ENCODE measurements at places on chromosomes 6 and 20.

DNA sequence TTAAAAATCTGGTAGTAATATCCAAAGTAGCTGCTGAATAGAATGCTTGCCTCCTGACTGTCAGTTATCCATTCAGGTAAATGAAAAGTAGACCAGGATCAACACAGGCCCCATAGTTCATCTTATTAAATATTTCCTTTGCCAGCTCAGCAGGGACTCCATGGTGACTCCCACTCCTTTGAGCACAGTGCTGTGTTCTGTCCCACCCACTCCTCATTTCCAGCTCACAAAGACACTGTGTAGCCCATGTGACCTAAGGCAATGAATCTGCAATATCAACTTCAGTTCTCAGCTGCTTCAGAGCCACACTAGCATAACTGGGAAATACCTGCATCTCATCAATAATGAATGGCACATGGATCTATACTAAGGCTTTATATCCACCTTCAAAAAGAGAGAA lies 189.5 kb upstream of the MANEA start:
- H3K27ac ChIP-seq, result no peak overlapping the region
- DNase-seq, result no peak
- H3K27me3 ChIP-seq, result no peaks in the 10 kb centered on the region

- H3K36me3 ChIP-seq, result no peaks in the 10 kb centered on the region
- H3K4me3 ChIP-seq, result no peak overlapping the region
- H3K27me3 ChIP-seq, result no peaks in the 10 kb centered on the region
- H3K4me1 ChIP-seq, result no peaks in the 10 kb centered on the region
- DNase-seq, result no peak
Observed at GRCh38 chr6:85186546-85187175, 263.2 kb upstream of the NT5E start.

- no peaks in the 10 kb centered on the region for H3K4me1 ChIP-seq
- H3K27ac ChIP-seq, result no peak overlapping the region
- H3K36me3 ChIP-seq, result no peaks in the 10 kb centered on the region
- H3K4me3 ChIP-seq, result no peak overlapping the region
Observed at GRCh38 chr6:115241373-115241772, 819.3 kb downstream of the FRK start.

DNA sequence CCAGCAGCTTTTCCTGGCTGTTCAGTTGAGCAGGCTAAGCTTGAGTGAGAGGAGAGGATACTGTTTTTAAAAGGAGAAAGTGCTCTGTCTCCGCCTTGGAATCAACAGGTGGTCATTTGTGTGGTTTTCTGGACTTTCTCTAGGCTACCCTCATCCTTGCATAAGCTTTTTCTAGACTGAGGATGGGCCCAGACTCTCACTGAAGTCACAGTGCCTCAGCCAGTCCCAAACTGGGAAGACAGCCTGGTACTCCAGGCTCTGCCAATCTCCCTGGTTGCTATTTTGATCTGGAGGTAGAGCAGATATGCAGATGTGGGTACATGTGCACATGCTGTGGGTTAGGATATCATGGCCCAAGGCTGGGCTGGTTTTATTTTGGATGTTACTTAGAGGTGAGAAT lies 7.0 kb downstream of the SCUBE3 start:
- H3K27me3 ChIP-seq, result peaks cover 18% of the 10 kb centered on the region
- H3K27ac ChIP-seq, result no peak overlapping the region
- H3K36me3 ChIP-seq, result no peaks in the 10 kb centered on the region
- H3K4me3 ChIP-seq, result no peak overlapping the region
- no peak for DNase-seq

GRCh38 chr6:167341665-167342655 lies 17.1 kb downstream of the TTLL2 start:
- H3K27me3 ChIP-seq, result no peaks in the 10 kb centered on the region
- no peak for DNase-seq
- no peak overlapping the region for H3K4me3 ChIP-seq
- no peak overlapping the region for H3K27ac ChIP-seq
- H3K36me3 ChIP-seq, result no peaks in the 10 kb centered on the region
- 0 out of 2 replicates have a peak, but pooled peaks cover 1% of the 10 kb centered on the region for H3K4me1 ChIP-seq

DNA sequence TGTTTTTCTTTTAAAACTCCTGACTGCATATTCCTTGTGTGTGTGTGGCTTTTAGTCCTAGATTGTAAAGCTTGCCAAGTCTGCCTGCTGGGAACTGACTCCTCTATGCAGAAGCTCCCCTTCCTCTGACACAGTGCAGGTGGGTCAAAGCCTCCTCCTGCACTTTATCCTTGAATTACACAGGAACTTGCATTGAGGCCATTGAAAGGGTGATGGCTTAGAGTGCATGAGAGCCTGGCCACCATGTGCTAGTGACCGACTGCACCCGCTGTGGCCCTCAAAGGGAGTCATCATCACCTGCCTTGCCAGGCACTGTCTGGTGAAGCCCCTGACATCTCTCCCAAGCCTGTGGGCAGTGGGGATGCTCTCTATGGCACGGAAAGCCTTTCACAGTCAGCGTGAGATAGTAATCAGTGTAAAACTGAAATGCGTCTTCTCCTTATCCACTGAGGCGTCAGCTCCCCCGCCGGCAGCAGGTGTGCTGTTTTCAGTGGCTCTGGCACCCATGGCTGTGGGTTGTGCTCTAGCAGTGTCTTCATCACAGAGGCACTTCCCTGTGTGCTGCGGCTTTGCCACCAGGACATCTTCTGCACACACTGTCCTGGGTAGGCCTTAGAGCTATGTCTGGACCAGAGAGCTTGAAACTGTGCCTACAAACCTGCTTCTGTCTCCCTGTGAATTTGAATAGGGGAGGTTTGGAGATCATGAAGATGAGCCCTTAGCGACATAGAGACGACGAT lies 87.9 kb downstream of the THBS2 start:
- no peaks in the 10 kb centered on the region for H3K27me3 ChIP-seq
- H3K4me3 ChIP-seq, result no peak overlapping the region
- no peaks in the 10 kb centered on the region for H3K4me1 ChIP-seq

- no peaks in the 10 kb centered on the region for H3K4me1 ChIP-seq
- no peak overlapping the region for H3K27ac ChIP-seq
- H3K27me3 ChIP-seq, result no peaks in the 10 kb centered on the region
- no peak for DNase-seq
- no peak overlapping the region for H3K4me3 ChIP-seq
- no peaks in the 10 kb centered on the region for H3K36me3 ChIP-seq
Observed at GRCh38 chr6:110596354-110596753, 119.9 kb upstream of the SLC22A16 start.

DNA sequence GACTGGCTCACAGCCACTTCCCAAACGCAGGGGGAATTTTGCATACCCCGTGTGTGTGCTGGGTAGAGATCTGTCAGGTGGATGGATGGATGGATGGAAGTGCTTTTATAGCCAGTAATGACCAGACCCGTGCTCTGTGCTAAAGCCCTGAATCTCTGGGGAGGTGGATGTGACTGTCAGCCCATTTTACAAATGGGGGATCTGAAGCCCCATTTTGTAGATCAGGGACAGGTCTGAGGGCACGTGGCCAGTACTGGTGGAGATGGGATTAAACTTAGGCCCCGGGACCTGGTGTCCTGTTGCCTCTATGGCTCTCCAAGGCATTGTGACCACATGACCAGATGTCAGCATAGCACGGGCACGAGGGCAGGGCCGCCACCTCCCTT lies 38.2 kb upstream of the ZBP1 start:
- no peak for DNase-seq
- H3K27ac ChIP-seq, result no peak overlapping the region

GRCh38 chr20:47680804-47681529 lies 104.3 kb downstream of the SULF2 start:
- DNase-seq, result no peak
- no peaks in the 10 kb centered on the region for H3K36me3 ChIP-seq
- no peak overlapping the region for H3K27ac ChIP-seq
- H3K4me3 ChIP-seq, result no peak overlapping the region
- no peaks in the 10 kb centered on the region for H3K4me1 ChIP-seq
- H3K27me3 ChIP-seq, result no peaks in the 10 kb centered on the region

- H3K4me3 ChIP-seq, result no peak overlapping the region
- no peaks in the 10 kb centered on the region for H3K36me3 ChIP-seq
- no peak overlapping the region for H3K27ac ChIP-seq
- no peaks in the 10 kb centered on the region for H3K27me3 ChIP-seq
- H3K4me1 ChIP-seq, result peaks cover 4% of the 10 kb centered on the region
- DNase-seq, result no peak
Observed at GRCh38 chr6:116409756-116410155, 39.0 kb downstream of the DSE start.

- H3K27ac ChIP-seq, result no peak overlapping the region
- H3K4me1 ChIP-seq, result no peaks in the 10 kb centered on the region
- H3K36me3 ChIP-seq, result no peaks in the 10 kb centered on the region
- no peak overlapping the region for H3K4me3 ChIP-seq
- no peaks in the 10 kb centered on the region for H3K27me3 ChIP-seq
Observed at GRCh38 chr6:816510-817084, 123.7 kb upstream of the EXOC2 start.

DNA sequence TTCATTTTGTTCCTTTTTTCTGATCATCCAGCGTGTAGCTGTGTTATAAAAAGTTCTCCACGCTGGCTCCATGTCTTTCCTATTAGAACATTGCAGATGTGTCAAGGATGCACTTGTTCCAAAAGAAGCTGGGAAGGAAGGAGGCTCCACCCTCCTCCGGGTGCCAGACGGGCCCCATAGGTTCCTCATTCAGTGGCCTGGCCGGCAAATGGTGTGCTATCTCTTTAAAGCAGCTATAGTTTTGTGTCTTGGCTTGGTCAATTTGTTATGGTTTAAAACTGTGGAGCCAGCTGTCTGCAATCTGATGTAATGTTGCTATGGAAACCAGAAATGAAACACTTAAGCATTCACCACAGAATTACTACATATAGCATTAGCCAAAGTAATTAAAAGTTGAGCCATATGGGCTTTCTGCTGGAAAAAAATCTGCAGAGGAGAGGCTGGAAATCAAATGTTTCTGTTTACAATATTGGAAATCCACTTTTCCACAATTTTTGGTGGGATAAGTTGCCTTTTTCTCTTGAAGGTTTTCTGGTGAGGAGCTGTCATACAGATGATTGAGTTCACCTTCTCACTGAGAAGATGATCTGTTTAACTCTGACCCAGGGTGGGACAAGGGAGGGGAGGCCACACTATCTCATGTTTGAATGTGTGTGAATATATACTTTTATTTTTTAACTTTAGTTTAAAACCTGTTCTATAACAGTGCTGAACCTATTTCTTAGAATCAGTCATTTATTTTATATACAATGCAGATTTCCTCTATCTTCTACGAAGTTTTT lies 167.4 kb downstream of the SASH1 start:
- H3K27ac ChIP-seq, result no peak overlapping the region
- DNase-seq, result no peak
- no peaks in the 10 kb centered on the region for H3K27me3 ChIP-seq

- H3K27ac ChIP-seq, result no peak overlapping the region
- no peak for DNase-seq
- H3K27me3 ChIP-seq, result no peaks in the 10 kb centered on the region
- no peaks in the 10 kb centered on the region for H3K4me1 ChIP-seq
Observed at GRCh38 chr6:135525594-135525993, 28.1 kb upstream of the AHI1 start.

All from iPS DF 6.9 (cell line).